ENCODE measurements at places on chromosomes 5 and 9. TPM values are rescaled to one million over a fixed set of nuclear protein-coding genes. Genes with fewer than 3 reads are reported as not detected.

The GCNT4 gene
- total RNA-seq, result 2.5 TPM

The SPINK6 gene
- 0.99 TPM for total RNA-seq

The AMBP gene
- total RNA-seq, result not detected

The TMEM215 gene
- total RNA-seq, result not detected

DNA sequence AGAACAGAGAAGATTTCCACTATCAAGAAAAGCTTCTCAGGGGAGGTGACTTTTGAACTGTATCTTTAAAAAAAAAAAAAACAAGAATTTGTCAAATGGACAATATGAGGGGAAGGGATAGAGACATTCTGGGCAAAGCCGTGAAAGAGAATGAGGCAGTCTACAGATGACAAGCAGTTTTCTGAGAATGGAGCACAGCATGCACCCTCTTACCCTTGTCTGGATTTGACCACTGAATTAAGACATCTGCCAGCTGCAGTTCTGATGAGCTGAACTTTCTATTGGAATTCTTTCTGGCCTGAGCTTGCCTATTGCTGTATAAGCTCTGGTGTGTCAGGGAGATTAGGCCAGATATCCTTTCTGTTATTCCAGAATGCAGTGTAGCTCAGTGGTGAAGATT, 10.3 kb upstream of the RANBP3L start:
- no peaks in the 10 kb centered on the region for H3K4me1 ChIP-seq
- H3K4me3 ChIP-seq, result no peak overlapping the region
- no peaks in the 10 kb centered on the region for H3K27me3 ChIP-seq
- DNase-seq, result no peak
- H3K36me3 ChIP-seq, result no peaks in the 10 kb centered on the region
- H3K27ac ChIP-seq, result no peak overlapping the region

DNA sequence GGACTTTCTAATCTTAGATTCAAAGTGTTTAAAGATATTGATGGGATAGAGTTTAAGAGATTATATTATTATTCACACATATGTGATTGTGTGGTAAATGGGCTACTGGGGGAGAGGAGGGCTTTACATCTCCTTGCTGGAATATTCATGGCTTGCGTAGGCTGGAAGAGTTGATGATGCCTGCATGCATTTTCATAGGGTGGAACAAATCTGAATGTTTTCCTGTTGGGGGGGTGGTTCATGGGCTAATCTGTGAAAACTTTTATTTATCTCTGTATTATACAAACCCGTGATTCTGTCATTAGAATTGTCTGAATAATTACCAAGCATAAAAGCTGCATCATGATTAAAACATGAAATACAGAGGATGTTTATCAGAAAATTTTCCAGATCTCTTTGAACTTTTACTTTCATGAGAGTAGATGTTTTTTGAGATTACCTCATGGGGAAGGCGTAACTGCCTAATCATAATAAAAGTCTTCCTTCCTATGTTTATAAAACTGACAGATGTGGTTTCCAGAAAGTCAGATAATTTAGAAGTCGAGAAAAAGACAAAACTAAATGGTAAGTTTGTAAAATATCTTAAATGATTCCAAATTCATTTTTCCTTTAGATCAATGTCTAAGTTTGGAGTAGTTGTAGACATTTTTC, 1185.4 kb upstream of the SEMA6A start:
- no peak overlapping the region for H3K4me3 ChIP-seq
- no peaks in the 10 kb centered on the region for H3K36me3 ChIP-seq
- no peak for DNase-seq

DNA sequence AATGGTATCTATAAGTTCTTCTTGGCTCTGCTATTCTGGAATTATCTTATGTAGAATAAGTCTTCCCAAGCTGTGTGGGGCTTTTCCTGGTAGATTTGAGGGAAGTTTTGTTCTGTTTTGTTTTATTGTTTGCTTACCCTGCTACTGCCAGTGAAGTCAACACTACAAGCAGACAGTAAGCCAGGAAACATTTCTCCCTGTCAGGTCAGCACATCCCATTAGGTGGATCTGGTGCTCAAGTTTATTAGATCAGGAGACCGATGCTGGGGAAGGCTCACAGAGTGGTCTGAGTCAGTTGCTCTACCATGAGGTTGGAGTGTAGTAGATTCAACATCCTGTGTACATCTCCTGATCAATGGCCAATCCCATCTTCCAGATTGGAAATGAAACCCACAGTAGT, 79.1 kb downstream of the ADRB2 start:
- H3K27me3 ChIP-seq, result no peaks in the 10 kb centered on the region
- H3K36me3 ChIP-seq, result no peaks in the 10 kb centered on the region
- no peak for DNase-seq
- H3K4me3 ChIP-seq, result no peak overlapping the region

- no peak for DNase-seq
- no peaks in the 10 kb centered on the region for H3K27me3 ChIP-seq
- no peaks in the 10 kb centered on the region for H3K36me3 ChIP-seq
- no peak overlapping the region for H3K4me3 ChIP-seq
Measured at GRCh38 chr5:137348759-137349158, 150.4 kb downstream of the SPOCK1 start.

- DNase-seq, result no peak
- no peak overlapping the region for H3K4me3 ChIP-seq
- H3K27me3 ChIP-seq, result no peaks in the 10 kb centered on the region
- H3K36me3 ChIP-seq, result no peaks in the 10 kb centered on the region
Measured at GRCh38 chr9:26043431-26043830, 365.2 kb upstream of the TUSC1 start.

DNA sequence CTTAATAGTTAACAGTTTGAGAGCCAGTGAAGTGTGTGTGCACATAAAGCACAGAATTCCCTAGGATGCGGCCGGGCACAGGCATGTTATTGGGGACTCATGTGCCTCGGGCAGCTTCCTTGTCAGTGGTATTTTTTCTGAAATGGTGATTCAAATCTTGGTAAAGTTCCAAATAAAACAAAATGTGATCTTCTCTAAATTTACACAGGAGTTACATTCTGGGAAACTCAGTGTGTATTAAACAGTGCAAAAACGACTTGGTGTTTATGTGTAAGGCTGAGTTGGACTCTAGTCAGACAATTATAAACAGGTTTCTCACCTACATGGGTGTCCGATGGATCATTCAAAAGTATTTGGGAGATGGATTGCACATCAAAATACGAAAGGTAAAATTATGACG, 48.9 kb downstream of the BOD1 start:
- peak; percentile 39 for DNase-seq
- H3K4me3 ChIP-seq, result no peak overlapping the region
- peaks cover 10% of the 10 kb centered on the region for H3K4me1 ChIP-seq

Measured in sigmoid colon (tissue), 7 donors.